ENCODE measurements at places on chromosomes 2 and 18. TPM values are rescaled to one million over a fixed set of nuclear protein-coding genes. Genes with fewer than 3 reads are reported as not detected.
A peak's percentile ranks its signal among the peaks of the same experiment; 100 is the strongest.

GRCh38 chr2:217363470-217363869, 503.6 kb upstream of the TNP1 start:
- DNase-seq: no peak

DNA sequence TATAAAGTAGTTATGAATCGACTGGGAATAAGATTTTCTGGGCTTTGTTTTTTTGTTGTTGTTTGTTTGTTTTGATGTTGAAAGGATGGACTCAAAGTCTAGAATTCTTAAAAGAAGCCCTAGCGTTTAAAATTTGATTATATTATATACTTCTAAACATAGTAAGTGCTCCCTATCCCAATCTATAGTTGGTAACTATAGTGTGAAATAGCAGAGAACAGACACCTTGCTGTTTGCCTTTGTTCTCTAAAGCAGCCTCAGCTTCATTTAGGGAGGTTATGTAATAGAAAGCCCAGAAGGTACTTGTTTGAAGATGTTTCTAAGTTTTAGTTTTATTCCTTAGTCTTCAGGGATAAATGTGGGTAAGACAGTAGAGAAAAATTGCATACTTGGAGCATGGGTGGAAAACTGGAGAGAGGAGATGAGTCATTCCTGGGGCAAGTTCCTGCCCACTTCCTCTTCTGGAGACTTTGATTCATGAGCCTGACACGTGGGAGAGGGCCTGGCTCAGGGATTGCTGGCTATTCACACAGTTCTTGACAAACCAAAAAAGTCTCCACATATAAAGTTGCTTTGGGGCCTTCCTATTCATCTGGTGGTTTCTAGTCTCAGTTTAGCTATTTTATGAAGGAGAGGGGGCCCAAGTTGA, 131.9 kb downstream of the MYO1B start:
- DNase-seq: peak; percentile 49

Gene ANKRD36B
- 23.6 TPM for total RNA-seq

GRCh38 chr2:23121968-23122648, 262.9 kb upstream of the KLHL29 start:
- no peak for DNase-seq

- peak; percentile 72 for DNase-seq
These were observed 92.9 kb downstream of the MREG start for GRCh38 chr2:215920244-215921100.

Gene PKDCC
- total RNA-seq: not detected

Gene GPR45
- total RNA-seq: not detected

Gene CAPN10
- 29.1 TPM for total RNA-seq

DNA sequence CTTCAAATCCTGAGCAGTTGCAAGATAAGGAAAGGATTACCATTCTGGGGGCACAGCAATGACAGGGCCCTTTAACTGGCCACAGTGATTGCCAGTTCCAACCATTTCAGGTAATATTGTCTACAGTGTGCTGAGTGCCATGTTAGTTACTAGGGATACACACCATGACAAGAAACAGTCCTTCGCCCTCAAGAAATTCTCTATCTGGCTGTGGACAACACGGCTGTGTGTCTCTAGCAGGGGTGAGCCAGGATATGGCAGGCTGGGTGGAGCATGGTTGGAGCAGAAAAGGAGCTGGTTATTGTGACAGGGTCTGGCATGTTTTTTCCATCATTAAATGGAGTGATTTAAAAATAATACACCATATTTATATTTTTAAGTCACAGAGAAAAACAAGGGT, 31.0 kb downstream of the TSPYL6 start:
- no peak for DNase-seq

- DNase-seq: no peak
These were observed 71.0 kb downstream of the STPG4 start for GRCh38 chr2:47083886-47084687.

DNA sequence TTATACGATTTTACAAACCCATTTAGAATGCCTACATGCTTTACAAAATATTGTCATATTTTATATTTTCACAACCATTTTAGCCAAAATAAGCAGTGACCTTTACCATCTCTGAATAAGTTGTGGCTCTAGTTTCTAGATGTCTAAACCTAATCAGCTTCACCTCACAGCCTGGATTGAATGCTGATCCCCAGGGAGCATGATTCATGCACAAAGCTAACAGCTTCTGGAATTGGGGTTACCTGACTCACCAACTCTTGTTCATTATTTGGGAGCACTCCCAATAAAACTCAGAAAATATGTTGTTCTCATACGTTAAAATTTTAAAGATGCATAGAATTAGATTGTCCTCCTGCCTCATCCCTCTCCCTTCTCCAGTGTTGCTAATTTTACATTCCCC, 611.7 kb upstream of the NETO1 start:
- DNase-seq: no peak

DNA sequence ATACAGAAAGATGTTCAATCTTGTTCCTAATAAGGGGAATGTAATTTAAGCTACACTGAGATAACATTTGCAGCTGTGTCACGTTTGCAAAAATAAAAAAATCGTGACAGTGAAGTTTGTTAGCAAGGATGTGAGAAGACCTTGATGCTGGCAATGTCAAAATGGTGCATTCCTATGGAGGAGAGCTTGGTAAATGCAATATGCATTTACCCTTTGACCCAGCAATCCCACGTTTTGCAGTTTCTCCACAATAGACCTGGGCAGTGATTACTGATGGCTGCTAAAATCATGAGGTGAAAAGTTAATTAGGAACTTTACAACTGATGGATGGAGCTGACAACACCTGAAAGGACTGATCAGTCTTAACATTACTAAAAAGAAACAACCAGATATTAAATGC, 43.1 kb downstream of the ZC3H6 start:
- DNase-seq: no peak

Gene RTP5
- total RNA-seq: 0.22 TPM

DNA sequence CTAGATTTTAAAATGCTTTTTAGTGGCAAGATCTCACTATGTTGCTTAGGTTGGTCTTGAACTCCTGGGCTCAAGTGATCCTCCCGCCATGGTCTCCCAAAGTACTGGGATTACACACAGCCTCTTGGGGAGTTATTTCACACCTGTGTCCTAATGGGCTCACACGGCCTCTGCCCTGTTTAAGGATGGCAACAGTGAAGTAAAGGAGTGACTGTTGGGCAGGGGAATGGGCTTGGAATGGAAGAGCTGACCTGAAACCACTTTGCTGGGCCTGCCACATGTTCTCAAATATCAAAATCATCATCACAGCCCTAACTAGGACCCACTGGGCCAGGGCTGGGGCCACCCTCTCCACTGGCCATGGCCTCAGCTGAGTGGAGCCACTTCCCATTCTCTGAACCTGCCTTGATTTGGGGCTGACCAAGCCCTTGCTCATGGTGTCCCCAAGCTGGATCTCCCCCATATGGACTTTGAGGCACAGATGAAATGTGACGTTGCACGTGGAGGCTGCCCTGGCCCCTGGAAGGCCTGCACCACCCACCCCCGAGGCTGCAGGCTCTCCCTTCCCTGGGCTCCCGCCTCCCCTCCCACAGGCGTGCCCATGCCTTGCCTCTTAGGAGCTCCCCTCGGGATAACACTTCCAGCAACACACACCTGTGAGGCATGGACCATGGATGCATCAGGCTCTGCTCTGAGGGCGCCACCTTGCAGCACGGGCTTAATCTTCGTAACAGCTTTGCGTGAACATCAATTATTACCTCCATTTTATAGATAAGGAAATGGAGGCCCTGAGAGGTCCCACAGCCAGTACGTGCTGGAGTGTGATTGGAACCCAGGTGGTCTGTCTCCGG, 71.8 kb upstream of the SMAD7 start:
- DNase-seq: no peak

DNA sequence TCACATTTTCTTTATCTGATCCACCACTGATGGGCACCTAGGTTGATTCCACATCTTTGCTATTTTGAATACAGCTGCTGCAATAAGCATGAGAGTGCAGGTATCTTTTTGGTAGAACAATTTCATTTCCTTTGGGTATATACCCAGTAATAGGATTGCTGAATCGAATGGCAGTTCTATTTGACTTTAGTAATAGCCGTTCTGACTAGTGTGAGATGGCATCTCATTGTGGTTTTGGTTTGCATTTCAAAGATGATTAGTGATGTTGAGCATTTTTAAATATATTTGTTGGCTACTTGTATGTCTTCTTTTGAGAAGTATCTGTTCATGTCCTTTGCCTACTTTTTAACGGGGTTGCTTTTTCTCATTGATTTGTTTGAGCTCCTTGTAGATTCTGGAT, 72.3 kb downstream of the CCDC138 start:
- DNase-seq: no peak

DNA sequence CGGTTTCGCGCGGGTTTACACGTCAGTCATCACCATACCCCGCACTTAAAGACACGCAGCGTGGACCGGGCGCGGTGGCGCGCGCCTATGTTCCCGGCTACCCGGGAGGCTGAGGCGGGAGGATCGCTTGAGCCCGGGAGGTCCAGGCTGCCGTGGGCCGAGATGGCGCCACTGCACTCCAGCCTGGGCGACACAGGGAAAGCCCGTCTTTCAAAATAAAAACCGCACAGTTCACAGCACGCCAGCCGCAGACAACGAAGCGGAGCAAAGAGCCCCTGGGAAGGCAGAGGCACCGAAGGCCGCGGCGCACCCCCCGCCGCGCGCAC, 328 bp downstream of the DTYMK start:
- no peak for DNase-seq

DNA sequence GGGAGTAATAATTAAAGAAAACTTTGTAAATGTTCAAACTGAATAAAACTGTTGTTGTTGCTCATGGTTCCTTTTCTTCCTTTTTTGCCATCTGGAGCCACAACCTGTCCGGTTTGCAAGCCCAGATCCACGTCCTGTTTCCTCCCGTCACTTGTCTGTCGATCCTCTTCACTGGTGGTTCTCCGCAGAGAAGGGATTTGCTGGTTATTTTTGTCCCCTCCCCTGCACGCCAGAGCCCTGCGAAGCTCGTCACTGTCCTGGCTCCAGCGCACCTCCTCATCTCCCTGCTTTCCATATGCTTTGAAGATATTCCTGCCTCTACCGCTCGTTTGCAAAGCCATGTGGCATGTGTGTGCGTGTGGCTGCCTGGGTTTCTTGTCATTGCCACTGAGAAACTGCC, 461.4 kb downstream of the RNF144A start:
- DNase-seq: no peak

Gene PCBP1
- 489 TPM for total RNA-seq

Gene RESP18
- not detected for total RNA-seq

DNA sequence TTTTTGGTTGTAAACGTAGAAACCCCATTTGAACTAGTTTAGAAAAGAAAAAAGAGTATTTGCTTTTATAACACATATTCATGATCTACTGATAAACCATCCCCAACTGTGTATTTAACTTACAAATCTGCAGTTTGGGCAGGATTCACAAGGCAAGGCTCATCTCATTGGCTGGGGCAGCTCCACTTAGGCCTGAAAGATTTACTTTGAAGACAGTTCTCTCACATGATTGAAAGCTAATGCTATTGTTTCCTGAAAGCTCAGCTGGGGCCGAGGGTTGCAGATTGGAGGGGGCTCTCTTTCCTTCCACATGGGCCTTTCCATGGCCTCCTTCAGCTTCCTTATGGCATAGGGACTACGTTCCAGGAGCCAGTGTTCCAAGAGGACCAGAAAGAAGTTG, 47.4 kb downstream of the ARHGAP15 start:
- peak; percentile 15 for DNase-seq

Gene HOXD4
- not detected for total RNA-seq

Gene VWA3B
- total RNA-seq: not detected

Measured in activated CD8-positive, alpha-beta T cell treated with anti-CD3 and anti-CD28 coated beads for 36 hours (primary cell).